NCI-H1694 treated with DMSO at 0.1 percent for 48 hours (cell line): ENCODE measurements at places on chromosomes 12 and 14.

- DNase-seq, result no peak
Measured at GRCh38 chr14:101737414-101738339, 23.8 kb upstream of the PPP2R5C start.

DNA sequence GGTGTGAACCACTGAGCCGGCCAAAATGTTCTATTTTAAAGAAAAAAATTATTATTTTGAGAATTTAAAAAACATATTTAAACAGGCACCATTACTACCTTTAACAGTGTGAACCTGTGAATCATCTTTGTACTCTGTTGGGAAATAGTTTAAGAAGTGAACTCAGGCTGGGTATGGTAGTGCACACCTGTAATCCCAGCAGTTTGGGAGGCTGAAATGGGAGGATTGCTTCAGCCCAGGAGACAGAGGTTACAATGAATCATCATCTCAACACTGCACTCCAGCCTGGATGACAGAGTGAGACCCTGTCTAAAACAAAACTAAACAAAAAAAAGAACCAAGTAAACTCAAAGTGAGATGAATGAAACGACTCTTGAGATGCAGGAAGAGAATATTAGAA lies 3.1 kb upstream of the WDR89 start:
- DNase-seq, result no peak

DNA sequence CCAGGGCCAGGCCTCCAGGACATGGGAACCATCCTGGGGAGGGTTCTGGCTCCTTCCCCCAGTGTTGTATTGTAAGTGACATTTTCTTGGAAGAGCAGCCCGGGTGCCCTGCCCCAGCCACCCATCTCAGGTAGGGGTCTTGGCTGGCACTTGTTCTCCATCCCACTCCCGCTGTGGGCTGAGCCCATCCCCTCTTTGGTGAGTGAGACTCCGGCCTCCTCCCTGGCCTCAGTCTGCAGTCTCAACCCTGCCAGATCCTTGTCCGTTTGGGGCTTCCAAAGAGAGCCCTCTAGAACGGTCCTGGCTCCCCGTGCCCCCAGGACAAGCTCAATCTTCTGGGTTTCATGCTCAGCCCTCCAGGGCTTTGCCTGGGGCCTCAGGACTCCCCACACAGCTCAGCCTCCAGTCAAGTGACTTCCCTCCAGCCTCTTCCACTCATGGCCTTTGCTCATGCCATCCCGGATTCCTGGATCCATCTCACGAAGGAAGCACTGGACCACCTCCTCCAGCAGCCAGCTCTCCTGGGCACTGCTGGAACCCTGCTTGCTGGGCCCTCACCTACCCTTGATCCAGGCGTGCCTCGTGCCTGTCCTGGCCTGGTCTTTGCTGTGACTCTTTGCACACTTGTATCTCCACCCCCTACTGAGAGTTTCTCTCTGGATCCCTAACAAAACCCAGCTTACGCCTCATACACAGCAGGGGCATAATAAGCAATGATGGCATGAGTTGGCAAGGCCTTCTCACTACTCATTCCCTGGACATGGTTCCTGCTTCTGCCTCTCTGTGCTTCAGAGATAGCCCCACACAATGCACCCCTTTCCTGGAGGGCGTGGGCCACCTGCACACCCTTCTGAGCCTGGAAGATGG lies 297.4 kb upstream of the RTL1 start:
- DNase-seq, result no peak

- DNase-seq, result no peak
Measured at GRCh38 chr12:132185705-132186104, 41.4 kb downstream of the NOC4L start.

- no peak for DNase-seq
Measured at GRCh38 chr12:108090107-108090899, 38.8 kb upstream of the WSCD2 start.

GRCh38 chr14:81802341-81802740 lies 268.7 kb upstream of the SEL1L start:
- no peak for DNase-seq

DNA sequence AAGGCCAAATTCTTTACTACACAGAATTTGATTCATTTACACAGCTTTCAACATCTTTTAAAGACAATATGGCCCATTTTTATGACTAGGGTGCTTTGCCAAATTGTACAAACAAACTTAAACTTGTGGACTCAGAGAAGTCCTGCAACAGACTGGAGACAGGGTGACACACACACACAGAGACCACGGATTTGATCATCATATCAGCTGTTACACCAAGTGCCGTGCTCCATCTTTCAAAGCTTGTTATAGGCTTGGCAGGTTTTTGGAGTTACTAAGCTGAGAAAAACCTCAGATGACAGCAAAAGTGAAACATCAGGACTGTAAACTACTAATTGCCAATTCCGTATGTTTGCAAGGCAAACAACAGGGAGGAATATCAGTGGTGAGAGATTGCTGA lies 811.7 kb downstream of the GALC start:
- DNase-seq, result peak; percentile 49

GRCh38 chr12:116929885-116930284 lies 19.1 kb downstream of the FBXW8 start:
- DNase-seq, result no peak

DNA sequence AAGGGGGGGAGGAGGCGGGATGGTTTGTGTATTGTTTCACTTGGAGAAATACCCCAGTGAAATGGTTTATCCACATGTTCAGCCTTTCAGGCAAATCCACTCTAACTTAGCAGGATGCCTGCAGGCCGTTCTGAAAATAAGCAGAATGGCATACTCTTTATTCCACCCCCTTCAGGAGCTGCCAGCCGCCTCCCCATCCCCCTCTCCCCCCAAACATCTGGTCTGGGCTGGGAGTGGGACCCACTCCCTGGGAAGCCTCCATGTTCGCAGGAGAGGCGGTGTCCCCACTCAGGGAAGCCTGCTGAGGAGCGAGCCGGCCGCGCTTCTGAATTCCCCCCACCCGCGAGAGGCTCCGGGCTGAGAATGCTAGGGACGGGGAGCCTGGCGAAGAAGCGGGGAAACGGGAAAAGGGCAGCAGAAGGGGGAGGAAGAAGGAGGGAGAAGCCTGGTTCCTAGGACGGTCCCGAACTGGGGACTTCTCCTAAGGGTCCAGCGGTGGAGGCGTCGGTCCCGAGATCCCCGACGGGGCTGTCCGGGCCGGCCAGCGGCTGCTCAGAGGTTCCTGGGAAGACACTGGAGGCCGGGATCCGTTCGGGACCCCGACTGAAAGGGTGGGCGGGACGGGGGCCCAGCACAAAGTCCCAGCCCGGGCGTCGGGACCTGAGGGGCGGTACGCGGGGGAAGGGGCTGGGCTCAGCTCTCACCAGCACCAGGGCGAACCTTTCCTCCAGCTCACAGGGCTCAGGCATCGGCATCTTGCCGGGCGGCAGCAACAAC lies 666 bp downstream of the FMNL3 start:
- no peak for DNase-seq

GRCh38 chr12:118773956-118774723 lies 207.2 kb upstream of the SRRM4 start:
- DNase-seq, result no peak

- DNase-seq, result no peak
Measured at GRCh38 chr12:117046011-117046369, 53.2 kb downstream of the TESC start.

- no peak for DNase-seq
Measured at GRCh38 chr12:6279256-6279628, 31.2 kb upstream of the PLEKHG6 start.

GRCh38 chr12:82411546-82412230 lies 53.4 kb downstream of the METTL25 start:
- no peak for DNase-seq
